Upper lobe of right lung (tissue), 1 donor: ENCODE measurements at places on chromosomes 5 and 9.

DNA sequence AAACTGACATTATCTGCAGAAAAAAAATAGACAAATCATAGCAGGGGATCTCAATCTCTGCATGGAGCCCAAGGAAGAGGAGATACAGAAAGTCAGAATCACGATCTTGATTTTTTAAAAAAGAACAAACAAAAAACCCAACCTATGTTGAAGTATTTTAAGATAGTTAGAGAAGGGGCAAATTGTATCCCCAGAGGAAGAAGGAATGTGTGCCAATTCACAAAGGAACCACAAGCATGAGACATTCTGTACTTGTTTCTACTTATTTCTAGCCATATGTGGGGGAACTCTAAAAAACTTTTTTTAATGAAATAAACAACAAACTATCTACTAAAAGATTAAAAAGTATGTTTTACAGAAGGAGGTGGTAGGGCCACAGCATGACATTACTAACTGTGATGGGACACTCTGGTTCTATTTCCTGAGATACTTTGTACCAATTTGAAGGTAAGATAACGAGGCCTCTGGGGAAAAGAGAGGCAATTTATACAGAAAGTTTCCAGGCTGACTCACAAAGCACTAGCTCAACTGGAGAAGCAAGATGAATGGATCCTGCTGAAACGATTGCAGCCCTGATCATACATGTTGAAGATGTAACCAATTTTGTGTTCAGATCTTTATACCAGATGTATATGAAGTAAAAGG lies 22.5 kb downstream of the RANBP3L start:
- DNase-seq = no peak

DNA sequence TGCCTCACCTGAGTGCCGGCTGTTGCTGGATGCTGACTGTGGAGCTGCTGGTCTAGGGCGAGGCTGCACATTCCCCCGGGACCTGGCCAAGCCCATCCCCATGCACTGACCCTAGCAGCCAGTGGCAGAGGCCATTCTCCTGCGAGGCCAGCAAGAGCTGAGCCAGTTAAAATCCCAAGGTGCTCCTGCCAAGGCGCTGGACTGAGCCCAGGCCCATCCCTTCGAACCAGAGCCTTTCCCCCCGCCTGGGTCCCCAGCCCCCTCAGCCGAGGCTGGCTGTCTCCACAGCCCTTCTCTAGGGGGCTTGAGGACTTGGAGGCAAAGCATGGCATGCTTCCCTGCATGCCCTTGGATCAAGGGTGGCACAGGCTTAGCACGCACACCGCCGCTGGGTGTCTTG lies 1.6 kb downstream of the ADAMTSL2 start:
- DNase-seq = no peak

DNA sequence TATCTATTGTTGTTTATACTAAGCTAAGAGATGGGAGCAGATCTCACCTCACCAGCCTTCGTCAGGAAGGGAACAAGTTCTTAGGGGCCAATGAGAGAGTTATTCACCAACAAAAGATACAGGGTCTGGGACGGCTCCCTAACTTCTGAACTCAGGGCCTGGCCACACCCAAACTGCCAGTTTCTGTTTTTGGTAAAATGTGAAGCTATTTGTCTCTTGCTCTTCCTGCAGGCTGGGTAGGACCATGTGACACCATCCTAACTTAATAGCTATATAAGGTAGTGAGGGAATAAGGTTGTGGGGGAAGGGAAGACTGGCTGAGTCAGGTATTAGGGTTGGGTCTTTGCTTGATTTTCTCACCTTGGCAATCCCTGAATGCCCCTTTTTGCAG lies 480.5 kb downstream of the KDM4C start:
- DNase-seq = no peak

- DNase-seq = no peak
Measured at GRCh38 chr5:83340511-83340918, 131.0 kb upstream of the VCAN start.

- DNase-seq = no peak
Measured at GRCh38 chr9:126687930-126688461, 74.3 kb downstream of the LMX1B start.

DNA sequence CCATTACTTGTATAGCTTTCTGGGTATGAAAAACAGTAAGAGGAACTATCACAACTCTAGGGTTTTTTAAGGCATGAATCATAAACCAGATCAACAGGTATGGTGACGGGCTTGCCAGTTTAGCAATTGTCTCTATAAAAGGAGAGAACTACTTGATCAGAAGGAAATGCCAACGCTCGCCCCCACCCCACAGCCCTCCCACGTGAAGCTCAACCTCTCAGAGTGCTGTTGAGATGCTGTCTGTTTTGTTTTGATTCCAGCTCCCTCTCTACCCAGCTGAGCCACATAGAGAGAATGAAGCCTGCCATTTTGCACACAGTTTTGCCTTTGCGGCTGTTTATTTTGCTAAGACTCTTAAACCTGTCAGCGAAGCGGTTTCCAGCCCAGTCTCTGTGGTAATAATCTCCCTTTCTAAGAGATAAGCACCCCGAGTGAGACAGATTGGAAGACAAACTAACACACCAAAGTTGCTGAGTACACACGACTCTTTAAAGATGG lies 257.9 kb upstream of the ANKRD55 start:
- peak; percentile 78 for DNase-seq

- no peak for DNase-seq
Measured at GRCh38 chr5:82197550-82197949, 80.6 kb downstream of the RPS23 start.

GRCh38 chr5:155189981-155190380 lies 176.4 kb downstream of the KIF4B start:
- no peak for DNase-seq

GRCh38 chr5:41413074-41413473 lies 97.3 kb downstream of the PLCXD3 start:
- DNase-seq = no peak

- DNase-seq = no peak
Measured at GRCh38 chr5:124736805-124737188, 9.6 kb downstream of the ZNF608 start.

DNA sequence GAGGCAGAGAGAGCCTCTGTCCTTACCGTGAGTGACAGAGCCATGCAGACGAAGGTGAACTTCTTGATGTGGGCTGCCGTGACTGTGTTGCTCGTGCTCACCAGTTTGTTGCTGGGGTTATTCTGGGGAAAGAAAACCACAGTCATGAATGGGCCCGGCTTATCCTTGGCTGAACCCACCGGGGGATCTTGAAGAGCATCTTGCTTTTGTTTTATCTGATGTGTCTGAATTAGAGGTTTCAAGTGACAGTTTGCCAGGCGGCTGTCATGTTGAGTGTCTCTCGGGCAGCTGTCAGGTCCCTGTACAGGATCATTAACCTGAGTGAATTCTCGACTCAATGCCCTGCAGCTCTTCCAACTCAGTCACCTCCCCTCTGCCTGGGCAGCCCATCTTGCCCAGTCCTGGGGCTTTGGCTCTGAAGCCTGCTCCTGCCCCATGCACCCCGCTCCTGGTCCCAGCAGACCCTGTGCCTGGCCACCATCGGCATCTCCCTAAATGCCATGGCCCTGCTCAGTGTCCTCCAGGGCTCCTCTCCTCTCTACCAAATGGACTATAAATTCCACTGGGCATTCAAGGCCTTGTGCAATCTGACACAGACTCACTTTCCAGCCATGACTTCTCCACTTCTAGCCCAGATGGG lies 77.4 kb downstream of the OTULIN start:
- DNase-seq = no peak

DNA sequence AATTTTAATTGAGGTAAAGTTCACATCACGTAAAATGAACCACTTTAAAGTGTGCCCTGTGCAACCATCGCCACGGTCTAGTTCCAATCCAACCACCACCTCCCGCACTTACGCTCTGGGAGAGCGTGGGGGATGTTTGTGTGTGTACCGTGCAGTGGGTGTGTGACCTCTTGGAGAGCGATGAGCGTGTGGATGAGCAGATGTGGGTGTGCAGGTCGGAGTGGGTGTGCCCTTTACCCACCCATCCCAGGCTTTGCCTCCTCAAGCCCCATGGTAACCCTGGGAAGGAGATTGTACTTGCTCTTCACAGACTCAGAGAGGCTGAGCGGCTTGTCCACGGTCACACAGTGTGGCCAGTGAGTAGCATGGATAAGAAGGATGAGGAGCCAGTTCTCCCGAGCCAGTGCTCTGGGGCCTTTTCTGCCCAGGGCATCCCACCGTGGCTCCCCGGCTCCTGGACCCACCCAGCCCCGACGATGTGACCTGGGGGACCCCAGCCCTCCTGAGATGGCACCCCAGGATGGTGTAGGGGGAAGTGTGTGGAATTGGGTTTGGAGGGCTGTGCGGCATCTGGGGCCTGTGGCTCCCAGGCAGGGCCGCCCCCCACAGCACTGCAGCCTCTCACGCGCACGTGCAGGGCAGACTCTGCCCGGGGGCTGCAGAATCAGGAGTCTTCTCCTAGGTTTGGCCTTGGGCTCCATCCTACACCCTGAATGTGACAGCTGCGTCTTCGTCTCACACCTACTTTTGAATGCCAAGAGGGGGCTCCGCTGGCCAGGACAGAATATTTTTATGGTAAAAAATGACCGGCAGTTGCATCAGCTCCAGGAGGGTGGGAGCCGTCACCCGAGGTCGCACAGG lies 13.6 kb downstream of the LHX3 start:
- DNase-seq = no peak

DNA sequence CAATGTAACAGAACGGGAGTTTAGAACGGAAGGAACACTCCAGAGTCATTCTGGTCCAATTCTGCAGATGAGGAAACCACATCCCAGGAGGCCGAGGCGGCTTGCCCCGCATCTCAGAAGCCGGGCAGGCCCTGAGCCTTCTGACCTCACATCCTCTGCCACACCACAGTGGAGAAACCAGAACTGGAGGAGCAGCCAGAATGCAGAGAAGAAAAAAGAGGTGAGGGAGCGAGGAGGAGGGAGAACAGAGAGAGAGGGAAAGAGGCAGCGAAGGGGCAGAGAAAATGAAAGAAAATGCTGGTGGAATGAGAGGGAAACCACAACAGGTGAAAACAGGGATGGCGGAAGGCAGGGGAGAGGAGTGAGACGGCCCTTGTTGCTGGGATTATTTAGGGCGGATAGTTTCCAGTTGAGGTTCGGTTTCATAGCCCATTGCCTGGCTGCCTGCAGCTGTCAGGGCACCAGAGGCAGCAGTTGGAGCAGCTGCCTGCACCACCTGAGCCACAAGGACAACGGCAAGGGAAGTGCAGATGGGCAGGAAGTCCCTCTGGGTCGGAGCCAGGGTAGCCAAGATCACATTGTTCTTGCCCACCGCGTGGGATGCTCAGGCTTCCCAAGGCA lies at the start of gene HMHB1:
HMHB1 (plus strand) TSS at position 77 of the 621 bp plus-strand sequence.
- DNase-seq = no peak

DNA sequence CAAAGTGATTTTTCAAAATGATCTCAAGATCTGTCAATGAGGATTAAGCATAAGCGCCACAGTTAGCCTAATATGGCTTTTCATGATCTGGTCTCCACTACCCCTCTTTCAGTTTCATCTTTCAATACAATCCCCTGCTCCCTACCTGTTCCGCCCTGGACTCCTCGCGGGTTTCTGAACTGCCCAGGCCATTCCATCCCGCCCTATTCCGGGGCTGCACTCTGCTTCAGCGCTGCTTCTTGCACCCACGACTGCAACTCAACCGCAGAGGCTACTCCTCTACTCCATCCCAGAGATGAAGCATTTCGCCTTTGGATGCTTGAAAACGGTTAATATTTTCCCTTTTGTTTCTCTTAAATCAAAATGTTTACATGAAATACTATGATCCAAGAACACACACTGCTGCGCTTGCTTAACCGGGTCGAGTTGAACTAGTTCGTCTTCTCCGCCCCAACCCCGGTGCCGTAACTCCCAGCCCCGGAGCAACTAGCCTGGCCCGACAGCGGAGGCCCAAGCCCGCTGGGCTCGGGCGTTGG lies 716 bp upstream of the OTULIN start:
- peak; percentile 67 for DNase-seq

GRCh38 chr9:33924978-33925797 lies 108.2 kb downstream of the UBE2R2 start:
- no peak for DNase-seq

GRCh38 chr9:89919171-89919681 lies 314.4 kb downstream of the GADD45G start:
- no peak for DNase-seq

GRCh38 chr5:38600329-38601045 lies 44.0 kb upstream of the LIFR start:
- no peak for DNase-seq
